ENCODE measurements at places on chromosomes 12 and 14.
A peak's percentile ranks its signal among the peaks of the same experiment; 100 is the strongest.

DNA sequence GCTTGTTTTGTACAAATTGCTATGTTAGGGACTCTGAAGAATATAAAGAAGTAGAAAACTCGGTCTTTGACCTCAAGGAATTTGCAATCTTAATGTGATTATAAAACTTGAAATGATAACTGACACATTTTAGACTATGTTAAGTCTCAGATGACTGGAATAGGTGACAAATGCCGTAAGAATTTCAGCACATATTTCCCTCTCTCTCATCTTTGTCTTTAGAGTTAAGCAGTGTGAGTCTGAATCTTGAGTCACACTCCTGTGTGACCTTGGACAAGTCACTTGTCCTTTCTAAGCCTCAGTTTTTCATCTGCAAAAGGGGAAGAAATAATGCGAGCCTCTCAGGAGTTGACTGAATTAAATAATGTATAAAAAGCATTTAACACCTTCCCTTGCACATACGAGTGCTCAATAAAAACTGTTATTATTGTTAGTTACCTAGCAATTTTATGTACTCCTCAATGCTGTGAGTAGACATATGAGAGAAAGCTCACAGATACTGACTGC is 103.7 kb downstream of the DYRK2 start:
- DNase-seq, result no peak

DNA sequence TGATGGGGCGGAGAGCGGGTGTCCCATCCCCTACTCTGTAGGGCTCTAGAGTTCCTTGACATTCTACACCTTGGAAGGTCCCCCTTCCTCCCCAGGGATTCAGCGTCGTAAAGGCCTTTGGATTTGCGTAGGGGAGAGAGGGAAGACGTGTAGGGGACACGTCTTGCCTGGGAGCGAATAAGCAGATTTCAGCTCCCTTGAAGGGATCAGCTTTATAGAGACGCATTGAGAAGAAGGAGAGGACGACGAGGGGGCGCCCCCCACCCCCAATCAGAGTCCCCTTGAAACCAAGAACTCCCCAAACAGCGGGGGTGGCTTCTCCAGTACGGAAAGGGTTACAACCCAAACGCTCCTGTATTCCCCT is 324 bp downstream of the CALCOCO1 start:
- no peak for DNase-seq

GRCh38 chr12:132437943-132438700 is 51.8 kb upstream of the FBRSL1 start:
- no peak for DNase-seq

GRCh38 chr14:78618368-78618767 is 448.2 kb downstream of the NRXN3 start:
- no peak for DNase-seq

DNA sequence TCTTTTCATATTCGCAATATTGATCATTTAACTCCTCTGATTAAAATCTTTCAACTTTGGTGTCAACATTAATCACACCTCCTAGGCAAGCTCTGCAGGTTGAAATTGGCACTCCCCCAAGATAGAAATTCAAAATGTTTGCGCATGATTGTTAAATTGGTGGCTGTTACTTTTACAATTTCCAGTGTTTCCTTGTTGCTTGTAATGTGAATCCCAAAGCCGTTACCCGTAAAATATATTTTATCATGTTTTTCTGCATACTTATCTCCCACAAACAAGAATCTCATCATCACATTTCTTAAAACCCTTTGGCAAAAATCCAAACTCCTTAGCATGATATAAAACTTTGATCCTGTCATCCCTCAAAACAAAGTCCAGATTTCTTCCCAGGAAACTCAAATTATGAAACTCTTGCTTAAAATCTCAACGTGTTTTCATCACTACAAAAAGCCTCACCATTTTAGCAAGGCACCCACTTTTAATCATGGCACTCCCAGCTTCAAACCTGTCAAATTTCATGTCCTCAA is 14.7 kb downstream of the RTL1 start:
- DNase-seq, result no peak

GRCh38 chr14:94548131-94548998 is 12.9 kb upstream of the SERPINA4 start:
- DNase-seq, result no peak

- DNase-seq, result no peak
Measured at GRCh38 chr14:57078054-57078453, 190.7 kb downstream of the EXOC5 start.

DNA sequence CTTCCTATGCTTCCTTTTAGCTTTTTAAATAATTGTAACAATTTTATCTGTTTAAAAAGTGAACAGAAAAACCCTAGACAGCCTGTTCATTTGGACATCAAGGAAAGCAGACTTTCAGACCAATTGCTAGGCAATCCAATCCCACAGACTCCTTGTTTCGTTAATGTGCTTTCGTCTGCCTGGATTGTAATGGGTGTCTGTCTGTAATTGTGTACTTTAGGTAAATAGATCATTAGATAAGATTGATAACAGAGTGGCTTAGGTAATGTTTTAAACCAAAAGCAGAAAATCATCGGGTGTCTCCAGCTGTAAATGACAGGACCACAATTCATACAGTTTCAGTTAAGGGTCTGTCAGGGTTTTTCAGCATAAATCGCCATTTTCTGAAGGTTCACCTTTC is 19.6 kb downstream of the CCDC60 start:
- DNase-seq, result no peak

GRCh38 chr12:14768823-14769405 is 34.4 kb downstream of the WBP11 start:
- DNase-seq, result peak; percentile 27

- DNase-seq, result no peak
Measured at GRCh38 chr14:40847480-40847879, 759.2 kb upstream of the LRFN5 start.

DNA sequence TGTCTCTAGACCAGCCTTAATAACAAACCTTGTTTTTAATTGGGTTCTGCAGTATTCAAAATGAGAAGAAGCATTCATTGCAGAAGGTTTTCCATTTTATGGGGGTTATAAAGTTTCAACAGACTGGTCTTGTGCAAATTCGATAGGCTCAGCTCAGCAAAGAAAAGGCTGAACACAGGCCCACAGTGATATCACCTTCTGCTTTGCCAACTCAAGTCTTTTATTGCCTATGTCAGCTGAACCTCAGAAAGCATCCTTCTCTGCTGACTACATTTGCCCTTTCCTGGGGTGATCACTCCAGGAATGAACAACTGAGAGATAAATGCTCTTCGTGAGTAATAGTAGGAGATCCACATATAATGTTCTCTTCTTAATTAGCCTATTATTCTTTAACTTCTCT is 134.5 kb upstream of the CCDC175 start:
- no peak for DNase-seq

GRCh38 chr12:67069451-67070306 is 199.5 kb upstream of the CAND1 start:
- DNase-seq, result no peak

- no peak for DNase-seq
Measured at GRCh38 chr12:63822352-63822751, 22.1 kb upstream of the SRGAP1 start.

- no peak for DNase-seq
Measured at GRCh38 chr12:95764848-95765247, 25.7 kb downstream of the NTN4 start.

- DNase-seq, result peak; percentile 48
Measured at GRCh38 chr14:24095271-24096068, 1.4 kb downstream of the PCK2 start.

DNA sequence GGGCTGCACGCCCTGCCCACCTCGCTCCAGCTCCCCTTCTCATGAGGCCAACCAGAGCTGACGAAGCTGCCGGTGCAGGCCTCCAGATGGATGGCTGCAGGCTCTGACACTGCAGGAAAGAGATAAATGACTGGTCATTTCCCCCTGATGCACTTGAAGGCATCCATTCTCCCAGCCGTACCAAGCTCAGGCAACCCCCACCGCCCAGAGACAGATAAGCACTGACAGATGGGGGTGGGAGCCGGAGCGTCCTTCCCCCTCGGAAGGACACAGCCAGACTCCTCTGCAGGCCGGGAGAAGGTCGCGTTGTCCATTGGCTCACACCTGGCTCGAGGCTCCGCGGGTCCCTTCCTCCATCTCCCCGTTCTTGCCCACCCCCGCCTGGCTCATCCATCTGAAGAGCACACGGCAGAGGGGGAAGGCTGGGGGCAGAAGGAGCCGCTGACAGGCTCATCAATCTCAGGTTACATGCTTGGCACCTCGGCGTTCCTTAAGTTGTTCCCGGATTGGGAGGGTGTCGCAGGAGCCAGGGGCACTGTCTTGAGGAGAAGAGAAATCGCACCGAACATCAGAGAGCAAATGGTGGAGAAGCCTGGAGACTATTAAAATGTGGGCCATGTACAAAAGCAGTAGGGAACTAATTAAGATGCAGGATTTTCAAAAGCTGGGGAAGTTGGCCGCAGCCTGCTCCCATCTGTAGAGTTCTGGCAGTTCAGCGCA is 151.6 kb downstream of the DPF3 start:
- no peak for DNase-seq

GRCh38 chr14:66746316-66747006 is 238.5 kb downstream of the GPHN start:
- DNase-seq, result no peak

DNA sequence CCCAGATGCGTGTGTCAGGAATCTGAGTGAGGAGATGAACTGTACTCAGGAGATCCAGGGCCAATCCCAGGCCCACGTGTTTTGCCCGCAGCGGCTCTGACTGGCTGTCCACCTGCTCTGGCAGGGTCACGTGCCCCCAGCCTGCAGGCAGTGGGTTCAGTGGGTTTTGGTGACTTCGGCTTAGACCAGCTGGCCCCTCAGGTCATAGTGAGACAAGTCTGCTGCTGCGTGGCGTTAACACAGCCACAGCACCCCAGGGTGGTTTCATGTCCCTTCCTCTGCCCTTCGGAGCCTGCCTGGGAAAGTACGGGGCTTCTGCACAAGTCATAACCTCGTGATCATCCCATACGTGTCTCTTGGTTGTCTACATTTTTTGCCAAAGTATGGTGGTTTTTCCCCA is 2.6 kb downstream of the FBRSL1 start:
- no peak for DNase-seq

GRCh38 chr14:79111987-79112501 is 941.9 kb downstream of the NRXN3 start:
- DNase-seq, result no peak

DNA sequence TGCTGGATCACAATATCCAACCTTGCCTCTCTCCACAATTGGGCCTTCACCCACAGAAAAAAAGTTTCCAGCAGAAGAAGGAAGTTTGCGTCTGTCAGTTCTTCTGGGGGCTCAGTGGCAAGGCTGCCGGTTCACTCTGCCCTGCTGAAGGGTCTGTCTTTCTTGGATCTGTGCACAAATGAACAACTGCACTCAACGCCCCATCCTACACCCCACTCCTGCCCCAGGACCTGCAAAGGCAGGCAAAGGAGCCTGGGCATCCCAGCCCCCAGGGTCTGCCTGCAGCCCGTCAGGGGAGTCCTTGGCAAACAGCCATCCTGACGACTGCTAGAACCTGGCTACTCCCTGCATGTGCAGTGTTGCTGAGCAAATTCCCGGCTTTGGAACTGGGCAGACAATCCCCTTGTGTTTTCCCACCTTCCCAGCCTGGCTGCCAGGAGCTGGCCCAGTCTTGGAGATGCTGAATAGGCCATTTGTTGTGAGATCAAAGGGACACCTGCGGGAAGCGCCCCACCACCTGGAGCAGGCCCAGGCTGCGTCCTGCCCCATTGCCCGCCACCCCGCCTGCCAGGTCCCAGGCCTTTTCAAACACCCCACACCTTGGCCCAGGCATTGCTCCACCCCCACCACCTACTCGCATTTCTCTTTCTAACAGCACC is 311.9 kb downstream of the BCL11B start:
- no peak for DNase-seq

DNA sequence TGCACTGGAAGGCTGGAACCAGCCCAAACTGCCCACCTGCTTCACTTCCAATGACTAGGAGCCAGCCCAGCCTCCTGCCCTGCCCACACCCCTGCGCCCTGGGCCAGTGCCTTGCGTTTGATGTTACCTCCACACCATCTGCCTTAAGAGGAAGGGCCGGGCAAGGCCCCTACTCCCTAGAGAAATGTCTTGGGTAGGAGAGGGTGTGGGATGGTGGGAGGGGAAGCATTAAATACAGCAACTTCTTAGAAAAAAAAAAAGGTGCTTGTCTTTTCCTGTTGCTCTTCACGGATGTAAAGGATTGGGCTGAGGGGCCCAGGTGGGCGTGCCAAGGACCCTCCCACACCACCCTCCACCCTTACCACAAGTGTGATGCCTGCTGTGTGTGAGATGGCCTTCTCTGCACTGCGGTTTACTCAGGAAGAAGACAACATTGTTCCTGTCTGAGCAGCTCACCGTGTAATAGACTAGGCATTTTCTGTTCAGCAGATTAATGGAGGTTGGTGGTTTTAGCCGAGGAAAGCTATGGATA is 99.9 kb downstream of the NINJ2 start:
- no peak for DNase-seq

GRCh38 chr12:51801027-51801426 is 47.5 kb downstream of the FIGNL2 start:
- DNase-seq, result no peak

DNA sequence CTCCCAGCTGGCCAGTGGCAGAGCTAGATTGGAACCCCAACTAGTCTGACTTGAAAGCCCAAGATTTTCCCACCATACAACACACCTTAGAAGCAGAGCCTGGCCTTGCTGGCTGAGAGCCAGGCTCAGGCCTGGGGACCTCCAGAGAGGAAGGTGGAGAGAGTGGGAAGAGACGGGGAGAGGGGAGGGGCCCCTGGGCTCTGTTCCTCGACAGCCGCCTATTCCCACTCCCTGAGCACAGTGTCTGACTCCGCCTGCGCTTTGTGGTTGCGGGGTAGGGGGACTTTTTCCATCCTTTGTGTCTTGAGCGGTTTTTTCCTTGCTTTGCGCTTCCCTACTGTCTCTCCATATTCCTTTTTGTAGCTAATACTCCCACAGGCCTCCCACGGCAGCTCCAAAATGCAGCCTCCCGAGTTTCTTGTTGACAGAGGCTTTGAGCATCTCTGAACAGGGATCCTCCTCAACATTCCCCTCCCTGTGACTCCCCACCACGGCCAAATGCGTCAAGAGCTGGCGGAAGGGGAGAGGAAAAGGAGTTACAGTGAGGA is 4.0 kb upstream of the KCNH3 start:
- no peak for DNase-seq

Data from activated T-helper 9 cell treated with anti-CD3 and anti-CD28 coated beads, Interleukin-2, amount 50 U/mL, for 16 hours (primary cell).